ENCODE measurements at places on chromosomes 16 and 17. TPM values are rescaled to one million over a fixed set of nuclear protein-coding genes. Genes with fewer than 3 reads are reported as not detected.
A peak's percentile ranks its signal among the peaks of the same experiment; 100 is the strongest.

- DNase-seq: peak; percentile 11
These were observed 152.1 kb downstream of the PHKB start for GRCh38 chr16:47613251-47613650.

- no peak for DNase-seq
These were observed 572 bp downstream of the FAM171A2 start for GRCh38 chr17:44362949-44363612.

GRCh38 chr17:80645706-80646325, 101.2 kb downstream of the RPTOR start:
- DNase-seq: no peak

GRCh38 chr16:68995011-68995504, 110.4 kb upstream of the HAS3 start:
- peak; percentile 78 for DNase-seq

- DNase-seq: no peak
These were observed 16.5 kb upstream of the SLC38A8 start for GRCh38 chr16:84059111-84059510.

GRCh38 chr17:8580952-8581658, 49.4 kb downstream of the MYH10 start:
- DNase-seq: peak; percentile 11

GRCh38 chr17:77304051-77304745, 163.4 kb downstream of the SEC14L1 start:
- no peak for DNase-seq

DNA sequence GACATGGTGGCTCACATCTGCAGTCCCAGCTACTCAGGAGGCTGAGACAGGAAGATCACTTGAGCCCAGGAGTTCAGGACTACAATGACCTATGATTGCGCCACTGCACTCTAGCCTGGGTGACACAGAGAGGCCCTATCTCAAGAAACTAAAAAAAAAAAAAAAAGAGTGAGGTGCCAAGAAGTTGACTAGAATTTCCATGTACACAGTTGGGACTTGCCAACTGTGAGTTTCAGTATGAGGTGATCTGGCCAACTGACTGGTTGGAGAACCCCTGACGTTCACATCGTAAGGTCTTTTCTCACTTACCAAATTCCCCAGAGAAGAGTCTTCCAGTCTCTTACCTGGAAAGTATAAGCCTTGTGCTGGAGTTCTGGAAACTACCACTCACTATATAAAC, 3.1 kb upstream of the MED11 start:
- no peak for DNase-seq

GRCh38 chr17:63476854-63477479, at the start of gene ACE:
TSS of gene ACE (plus strand) at chr17:63477061. CDS start at chr17:63477095, 34 bp downstream.
- no peak for DNase-seq

- DNase-seq: no peak
These were observed 1.7 kb upstream of the IGF2BP1 start for GRCh38 chr17:48995304-48995973.

DNA sequence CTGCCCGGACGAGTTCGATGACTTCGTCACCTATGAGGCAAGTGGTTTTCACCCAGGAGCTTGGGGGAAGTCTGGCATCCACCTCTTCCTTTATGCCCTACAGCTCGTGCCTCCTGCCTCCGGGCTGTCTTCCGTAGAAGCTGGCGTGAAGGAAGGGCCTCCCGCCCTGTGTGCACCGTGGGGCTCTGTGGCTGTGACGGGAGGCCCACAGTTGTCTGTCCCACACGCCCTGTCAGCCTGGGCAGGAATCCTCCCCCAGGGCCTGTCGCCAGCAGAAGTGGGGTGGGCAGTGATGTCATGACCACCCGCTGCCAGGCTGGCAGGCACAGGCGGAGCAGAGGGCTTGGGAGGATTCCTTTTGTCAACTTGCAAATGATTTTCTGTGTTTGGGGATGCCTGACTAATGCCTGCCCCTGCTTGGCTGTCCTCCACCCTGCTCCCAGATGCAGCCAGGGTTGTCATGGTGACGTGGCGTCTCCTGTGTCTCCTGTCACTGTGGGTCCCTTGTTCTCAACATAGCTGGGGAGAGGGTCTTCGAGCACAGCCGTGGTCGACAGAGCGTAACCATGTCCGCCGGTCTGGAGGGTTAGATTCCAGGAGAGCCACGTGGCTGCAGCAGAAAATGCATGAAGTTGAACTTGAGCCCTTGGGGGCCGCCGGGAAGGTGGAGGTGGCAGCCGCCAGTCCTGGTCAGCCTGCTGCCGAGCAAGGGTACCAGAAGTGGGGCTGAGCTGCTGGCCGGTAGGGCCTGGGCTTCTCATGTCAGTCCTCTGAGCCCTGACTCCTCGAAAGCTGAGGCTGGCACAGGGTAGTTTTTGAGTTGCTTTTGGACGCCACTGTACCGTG, 46.1 kb downstream of the RAB11FIP3 start:
- peak; percentile 51 for DNase-seq

DNA sequence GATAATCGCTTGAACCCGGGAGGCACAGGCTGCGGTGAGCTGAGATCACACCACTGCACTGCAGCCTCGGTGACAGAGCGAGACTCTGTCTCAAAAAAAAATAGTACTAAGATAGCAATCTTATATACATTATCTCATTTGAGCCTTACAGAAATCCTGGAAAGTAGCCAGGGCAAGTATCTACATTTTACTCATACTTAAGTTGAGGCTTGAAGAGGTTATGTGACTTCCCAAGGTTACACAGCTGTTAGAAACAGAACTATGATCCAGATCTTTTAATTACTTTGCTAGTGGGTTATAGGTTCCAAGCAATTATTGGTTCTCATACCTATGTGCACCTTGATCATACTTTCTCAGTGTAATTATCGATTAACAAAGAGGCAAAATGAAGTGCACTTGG, 15.4 kb downstream of the C17orf78 start:
- DNase-seq: no peak

DNA sequence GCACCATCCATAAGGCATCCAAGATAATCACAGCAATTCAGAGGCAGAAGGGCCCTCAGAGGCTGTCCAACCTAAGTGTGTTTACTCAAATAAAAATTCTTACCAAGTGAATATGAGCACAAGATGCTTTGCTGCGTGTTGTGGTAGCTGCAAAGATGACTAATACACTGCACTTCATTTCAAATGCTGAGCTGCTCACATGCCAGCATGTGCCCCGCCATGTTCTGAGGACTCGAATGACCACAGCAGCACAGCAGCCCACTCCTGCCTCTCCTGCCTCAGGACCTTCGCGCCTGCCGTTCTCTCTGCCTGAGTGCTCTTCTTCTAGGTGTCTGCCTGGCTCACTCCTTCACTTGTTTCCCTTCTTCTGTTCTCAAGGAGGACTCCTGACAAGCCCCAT, 19.0 kb downstream of the PIK3R5 start:
- no peak for DNase-seq

DNA sequence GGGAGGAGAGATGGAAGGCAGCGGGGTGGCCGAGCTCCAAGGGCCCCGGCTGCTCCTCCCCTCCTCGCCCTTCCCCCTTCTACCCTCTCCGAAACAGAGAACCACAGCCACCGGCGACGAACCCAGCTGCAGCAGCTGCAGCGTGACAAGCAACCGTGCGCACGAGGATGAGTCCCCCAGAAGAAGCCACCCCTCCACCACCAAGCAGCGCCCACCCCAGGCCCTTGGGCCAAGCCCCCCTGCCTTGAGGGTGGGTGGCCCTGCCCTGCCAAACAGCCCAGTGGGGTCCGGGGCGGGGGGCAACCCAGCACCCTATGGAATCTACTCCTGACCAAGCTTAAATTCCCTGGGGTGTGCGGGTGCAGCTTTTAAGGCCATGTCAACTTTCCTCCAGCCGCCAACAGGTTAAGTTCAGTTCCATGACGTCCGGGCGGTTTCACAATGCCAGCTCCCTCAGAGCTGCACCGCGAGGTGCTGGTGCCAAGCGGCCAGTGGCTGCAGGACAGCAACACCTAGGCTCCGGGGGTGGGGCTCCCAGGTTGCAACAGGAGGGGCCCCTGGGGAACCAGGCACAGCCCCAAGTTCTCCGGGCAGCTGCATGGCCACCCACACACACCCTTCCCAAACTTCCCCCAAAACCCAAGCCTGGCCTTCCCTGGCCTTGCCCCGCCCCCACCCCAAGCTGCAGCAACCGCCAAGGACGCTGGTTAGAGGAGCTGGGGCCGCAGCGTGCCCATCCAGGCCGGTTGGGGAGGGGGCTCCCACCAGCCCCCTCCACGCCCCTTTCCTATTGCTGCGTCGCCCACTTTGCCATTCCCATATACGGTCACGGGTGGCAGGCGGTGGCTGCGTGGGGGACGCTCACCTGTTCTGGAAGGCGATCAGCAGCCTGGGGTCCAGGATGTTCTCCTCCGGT, 2.0 kb downstream of the CBX4 start:
- DNase-seq: peak; percentile 78

GRCh38 chr16:70738083-70738977, 52.5 kb upstream of the MTSS2 start:
- peak; percentile 63 for DNase-seq

DNA sequence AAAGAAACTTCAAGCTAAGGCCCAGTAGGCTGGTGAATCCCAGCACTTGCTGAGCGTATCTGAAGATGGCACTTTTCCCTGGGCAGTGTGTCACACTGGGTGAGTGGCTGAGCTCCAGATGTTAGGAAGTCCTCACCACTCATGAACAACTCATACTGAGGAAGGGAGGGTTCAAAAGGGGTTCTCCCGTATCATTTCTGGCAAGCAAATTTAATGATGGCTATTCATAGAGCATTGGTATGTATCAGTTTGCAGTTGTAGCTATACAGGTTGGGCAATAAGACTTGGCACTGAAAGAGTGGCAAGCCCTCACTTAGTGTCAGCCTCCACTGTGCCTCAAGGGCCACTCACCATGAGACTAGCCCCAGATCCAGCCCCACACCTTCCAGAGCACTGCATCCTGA, 10.7 kb downstream of the GFOD2 start:
- no peak for DNase-seq

- no peak for DNase-seq
These were observed 12.0 kb downstream of the C17orf113 start for GRCh38 chr17:42038221-42038973.

- DNase-seq: no peak
These were observed 30.0 kb downstream of the USP32 start for GRCh38 chr17:60361889-60362288.

GRCh38 chr17:57114085-57114673, 29.1 kb downstream of the AKAP1 start:
- DNase-seq: no peak

GRCh38 chr16:9270424-9270823, 179.0 kb downstream of the HAPSTR1 start:
- no peak for DNase-seq

DNA sequence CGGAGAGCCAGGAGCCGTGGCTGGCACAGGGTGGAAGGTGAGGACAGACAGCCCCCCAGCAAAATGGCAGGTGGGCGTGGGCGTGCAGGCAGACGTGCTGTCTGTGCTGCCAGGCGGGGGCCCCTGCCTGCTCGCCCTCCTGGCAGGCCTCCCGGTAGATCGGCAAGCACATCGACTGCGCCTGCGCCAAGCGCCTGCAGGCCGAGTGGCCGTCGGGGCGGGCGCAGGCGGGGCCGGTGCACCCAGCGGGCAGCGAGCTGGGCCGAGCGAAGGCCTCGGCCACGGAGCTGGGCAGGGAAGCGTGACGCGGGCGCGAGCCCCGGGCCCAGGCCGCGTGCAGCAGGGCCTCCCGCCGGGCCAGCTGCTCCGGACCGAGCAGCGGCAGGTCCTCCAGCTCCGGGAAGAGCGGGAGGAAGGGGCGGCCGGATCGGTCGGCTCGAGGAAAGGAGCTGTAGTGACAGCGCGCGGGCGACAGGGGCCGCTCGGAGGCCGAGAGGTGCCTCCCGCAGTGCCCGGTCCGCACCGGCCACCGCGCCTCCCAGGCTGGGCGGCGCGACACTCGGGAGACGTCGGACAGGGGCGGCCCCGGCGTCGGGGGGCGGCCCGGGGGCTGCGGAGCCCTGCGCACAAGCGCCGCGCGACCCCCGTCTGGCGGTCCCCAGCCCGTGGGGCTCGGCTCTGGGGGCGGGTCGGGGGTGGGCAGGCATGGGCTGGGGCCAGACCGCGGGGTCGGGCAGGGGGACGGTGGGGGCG, 16.9 kb downstream of the GRIN2C start:
- DNase-seq: peak; percentile 21

GRCh38 chr16:28609631-28610594, at the start of gene SULT1A1:
TSS of gene SULT1A1 (minus strand) at chr16:28610044. CDS start at chr16:28608855, 1,189 bp downstream.
- peak; percentile 27 for DNase-seq

DNA sequence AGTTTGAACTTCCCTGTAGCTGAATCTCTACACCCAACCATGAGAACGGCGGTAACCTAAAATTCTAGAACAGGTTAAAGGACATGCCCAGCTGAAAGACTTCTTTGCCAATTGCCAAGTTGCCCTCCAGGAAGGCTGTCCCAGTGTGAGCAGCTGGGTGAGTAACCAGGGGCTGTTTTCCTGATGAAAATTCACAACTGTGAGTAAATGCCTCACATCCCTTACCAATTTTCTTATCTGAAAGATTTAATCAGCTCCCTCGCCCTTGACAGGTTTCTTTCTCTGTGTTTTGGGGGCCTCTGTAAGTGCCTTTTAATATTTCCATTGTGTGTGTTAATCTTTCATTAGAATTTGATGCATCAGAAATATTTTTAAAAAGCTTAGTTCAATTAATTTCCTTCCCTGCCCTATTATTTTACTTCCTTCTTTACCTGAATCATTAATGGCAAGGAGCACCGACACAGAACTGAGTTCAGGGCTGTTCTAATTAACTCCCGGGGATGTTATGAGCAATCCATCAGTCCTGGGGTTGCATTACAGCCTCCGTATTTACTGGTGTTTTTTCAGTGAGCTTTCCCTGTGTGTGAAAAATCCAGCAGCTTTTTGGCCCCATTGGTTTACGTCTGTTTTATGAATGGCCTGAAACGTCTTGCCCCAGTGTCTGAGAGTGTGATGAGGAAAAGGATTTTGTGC, 152.9 kb downstream of the CLEC16A start:
- peak; percentile 56 for DNase-seq

DNA sequence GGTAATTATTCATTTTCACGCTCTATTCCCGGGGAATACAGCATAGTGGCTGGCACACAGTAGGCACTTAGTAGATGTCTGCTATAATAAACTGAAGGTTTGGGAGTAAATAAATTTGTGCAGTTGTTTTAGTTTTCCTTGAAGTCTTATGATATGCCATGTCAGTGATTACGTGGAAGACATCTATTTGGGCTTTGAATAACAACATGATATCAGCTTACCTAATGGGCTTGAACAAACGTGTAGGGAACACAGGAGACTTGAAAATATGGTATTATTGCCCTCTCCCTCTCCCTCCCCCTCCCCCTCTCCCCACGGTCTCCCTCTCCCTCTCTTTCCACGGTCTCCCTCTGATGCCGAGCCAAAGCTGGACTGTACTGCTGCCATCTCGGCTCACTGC, 36.3 kb upstream of the NETO2 start:
- no peak for DNase-seq

- no peak for DNase-seq
These were observed 38.2 kb downstream of the USP32 start for GRCh38 chr17:60353773-60354172.

GRCh38 chr16:6967796-6968320, 364.8 kb upstream of the RBFOX1 start:
- DNase-seq: no peak

The KRTAP2-3 gene
- 5.9 TPM for total RNA-seq

The BCKDK gene
- total RNA-seq: 13.9 TPM

The GPR139 gene
- not detected for total RNA-seq

The ESRP2 gene
- 13.9 TPM for total RNA-seq

The MPDU1 gene
- total RNA-seq: 150 TPM

The EVI2A gene
- total RNA-seq: not detected

The KCNG4 gene
- total RNA-seq: not detected

The CASKIN2 gene
- total RNA-seq: 26.2 TPM

Measured in renal cortical epithelial cell (primary cell).